Activated T-cell treated with anti-CD3 and anti-CD28 coated beads, Interleukin-2, amount 50 U/mL, for 48 hours (primary cell): ENCODE measurements at places on chromosomes 7 and 10.
A peak's percentile ranks its signal among the peaks of the same experiment; 100 is the strongest.

GRCh38 chr7:43071604-43072003 is 40.8 kb upstream of the HECW1 start:
- DNase-seq = peak; percentile 37

DNA sequence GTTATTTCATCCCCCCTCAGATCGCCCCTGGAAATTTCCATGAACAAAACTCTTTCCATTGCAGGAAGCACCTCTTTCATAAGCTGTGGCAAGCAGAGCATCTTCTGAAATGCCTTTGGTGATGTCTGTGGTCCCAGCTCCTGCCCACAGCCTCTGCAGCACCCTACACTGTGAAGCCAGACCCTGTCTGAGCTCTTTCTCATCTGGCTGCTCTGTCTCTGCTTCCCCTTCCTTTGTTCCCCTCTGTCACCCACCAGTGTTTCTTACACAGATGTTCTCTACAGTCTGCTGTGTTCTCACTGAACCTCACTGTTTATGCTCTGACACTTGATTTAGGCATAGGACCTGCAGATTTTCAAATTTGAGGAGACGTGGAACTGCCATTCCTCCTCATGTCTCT is 1.9 kb upstream of the TAS2R39 start:
- no peak for DNase-seq

DNA sequence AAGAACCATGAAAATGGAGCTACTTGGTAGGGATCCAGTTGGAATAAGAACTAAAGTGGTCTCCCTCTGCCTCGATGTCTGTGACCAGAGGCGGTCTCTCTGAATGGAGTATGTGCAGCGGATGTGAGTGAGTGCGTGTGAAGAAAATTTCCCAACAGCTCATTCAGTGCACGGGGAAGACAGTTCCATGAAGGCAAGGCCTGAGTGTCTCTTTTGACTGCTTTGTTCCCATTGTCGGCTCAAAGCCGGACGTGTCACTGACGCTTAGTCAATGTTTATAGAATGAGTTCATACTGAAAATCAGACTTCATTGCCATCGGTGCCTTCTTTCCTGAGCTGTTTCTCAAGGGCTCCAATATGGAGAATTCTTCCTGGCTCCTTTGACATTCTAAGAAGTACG is 55.3 kb upstream of the GRB10 start:
- no peak for DNase-seq

DNA sequence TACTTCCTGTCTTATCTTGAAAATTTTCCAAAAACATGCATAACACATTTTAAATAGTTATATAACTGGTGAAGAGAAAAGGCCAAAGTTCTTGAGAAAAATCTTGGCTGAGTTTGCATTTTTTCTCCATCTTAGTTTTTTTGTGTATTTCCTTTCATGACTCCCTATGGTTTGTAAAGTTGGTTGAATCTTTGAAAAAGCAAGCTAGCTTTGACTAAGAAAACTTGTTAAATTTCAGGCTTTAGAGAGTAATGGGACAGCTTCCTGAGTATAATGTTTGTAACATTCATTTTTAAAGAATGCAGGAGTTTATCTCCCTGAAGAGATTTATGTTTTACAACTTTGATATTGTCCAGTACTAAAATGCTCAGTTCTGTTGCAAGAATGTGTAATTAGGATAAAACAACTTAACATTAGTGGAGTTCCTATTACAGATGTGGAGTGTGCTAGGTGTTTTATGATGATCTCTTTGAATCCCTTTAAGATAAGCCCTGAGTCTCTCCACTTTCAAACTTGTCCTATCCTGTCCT is 11.1 kb upstream of the HERPUD2 start:
- DNase-seq = no peak

DNA sequence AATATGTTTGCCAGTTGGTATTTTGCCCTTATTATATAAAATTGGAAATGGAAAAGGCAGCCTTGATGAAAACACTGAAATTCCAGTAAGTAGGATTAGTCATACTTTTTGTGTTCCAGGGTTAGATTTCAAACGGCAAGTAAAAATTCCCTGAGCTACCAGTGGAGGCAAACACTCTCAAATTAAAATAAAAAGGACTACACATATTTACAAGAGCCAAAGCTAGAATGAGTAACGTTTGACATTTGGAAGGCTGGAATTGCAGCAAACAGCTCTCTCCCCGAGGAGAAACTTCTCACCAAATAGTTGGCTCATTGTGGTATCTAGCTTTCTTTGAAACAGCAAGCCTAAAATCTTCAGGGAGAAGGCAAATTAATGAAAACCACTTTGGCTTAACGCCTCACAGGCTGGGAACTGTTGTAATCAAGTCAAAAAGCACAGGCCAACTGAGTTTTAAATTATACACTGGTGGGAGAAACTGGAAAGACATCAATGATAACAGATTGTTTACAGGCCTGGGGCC is 288.4 kb downstream of the SNX13 start:
- no peak for DNase-seq
